Cardiac fibroblast (primary cell): ENCODE measurements at places on chromosomes 1 and 21.

- DNase-seq = no peak
Observed at GRCh38 chr21:25863031-25863430, 128.3 kb downstream of the GABPA start.

- DNase-seq = peak; percentile 70
Observed at GRCh38 chr1:180863158-180863775, 49.4 kb upstream of the KIAA1614 start.

DNA sequence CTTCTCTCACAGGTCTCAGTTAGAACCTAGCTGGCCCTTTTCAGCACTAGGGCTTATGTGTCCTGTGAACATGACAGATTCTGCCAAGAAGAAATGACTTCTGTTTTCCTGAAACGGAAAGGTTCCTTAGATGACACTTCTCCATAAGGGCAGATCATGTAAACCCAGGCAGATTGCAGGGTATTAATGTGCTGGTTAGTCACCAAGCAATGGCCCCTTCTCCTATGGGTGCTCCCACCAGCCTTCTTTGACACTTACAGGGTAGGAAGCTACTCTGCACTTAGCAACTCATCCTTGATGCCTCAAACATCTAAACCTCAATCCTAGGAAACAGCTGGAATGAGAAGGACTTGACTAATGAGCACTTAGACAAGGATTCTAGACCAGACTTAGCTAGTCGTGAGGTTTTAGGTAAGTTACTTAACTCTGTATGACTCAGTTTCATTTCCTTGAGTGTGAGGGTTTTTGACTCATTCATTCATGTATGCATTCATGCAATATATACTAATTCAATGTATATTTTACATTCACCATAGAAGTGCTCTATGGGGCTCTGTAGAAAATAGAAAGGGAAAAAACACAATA is 74.1 kb upstream of the PLXNA2 start:
- DNase-seq = no peak

DNA sequence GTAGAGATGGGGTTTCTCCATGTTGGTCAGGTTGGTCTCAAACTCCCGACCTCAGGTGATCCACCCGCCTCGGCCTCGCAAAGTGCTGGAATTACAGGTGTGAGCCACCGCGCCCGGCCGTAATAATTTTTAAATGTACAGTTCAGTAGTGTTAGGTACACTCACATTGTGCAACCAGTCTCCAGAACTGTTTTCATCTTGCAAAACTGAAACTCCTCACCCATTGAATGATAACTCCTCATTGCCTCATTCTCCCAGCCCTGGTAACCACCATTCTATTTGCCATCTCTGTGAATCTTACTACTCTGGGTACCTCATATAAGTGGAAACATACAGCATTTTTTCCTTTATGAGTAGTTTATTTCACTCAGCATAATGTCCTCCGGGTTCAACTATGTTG is 3.4 kb downstream of the NLRP3 start:
- no peak for DNase-seq

DNA sequence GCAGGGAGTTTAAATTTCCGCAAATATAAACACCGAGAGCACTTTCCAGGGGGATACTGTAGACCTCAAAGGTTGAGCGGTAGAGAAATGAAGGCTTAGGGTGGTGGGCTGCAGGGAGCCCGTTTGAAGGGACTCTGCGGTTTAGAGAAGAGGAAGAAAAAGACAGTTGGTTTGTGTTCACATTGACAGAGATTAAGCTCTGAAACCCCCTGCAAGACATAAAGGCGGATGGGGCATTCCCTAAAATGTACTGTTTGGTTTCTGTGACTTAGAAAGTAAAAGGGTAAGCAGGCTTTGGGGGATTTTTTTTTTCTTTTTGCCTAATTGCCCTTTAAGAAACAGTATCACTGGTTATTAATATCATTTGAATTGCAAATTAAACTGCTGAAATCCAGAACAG is 1.3 kb downstream of the KAZN start:
- DNase-seq = no peak

GRCh38 chr1:172139196-172139595 is 281.3 kb upstream of the C1orf105 start:
- DNase-seq = peak; percentile 17

- no peak for DNase-seq
Observed at GRCh38 chr1:98417820-98418219, 243.7 kb upstream of the SNX7 start.
